CD4-positive, alpha-beta T cell treated with Interleukin-6 at 100 ng/mL for 8 hours (primary cell): ENCODE measurements at places on chromosomes 6 and 20.

DNA sequence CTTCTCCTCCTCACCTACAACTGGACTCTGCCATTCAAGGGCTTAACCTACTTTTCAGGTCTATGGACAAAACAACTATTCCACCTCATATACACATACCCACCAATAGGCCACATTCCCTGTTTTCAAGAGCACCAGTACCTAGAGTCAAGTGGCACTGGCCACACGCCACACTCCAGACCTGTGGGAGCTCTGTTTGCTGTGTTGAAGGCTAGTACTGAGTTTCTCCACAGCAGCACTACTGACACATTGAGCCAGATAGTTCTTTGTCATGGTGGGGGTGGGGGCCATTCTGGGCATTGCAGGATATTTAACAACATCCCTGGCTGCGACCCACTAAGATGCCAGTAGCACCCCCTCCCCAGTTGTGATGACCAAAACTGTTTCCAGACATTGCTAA lies 84.1 kb downstream of the RALGAPA2 start:
- no peak for DNase-seq

GRCh38 chr20:41017448-41018042 lies 11.1 kb upstream of the TOP1 start:
- no peak for DNase-seq

DNA sequence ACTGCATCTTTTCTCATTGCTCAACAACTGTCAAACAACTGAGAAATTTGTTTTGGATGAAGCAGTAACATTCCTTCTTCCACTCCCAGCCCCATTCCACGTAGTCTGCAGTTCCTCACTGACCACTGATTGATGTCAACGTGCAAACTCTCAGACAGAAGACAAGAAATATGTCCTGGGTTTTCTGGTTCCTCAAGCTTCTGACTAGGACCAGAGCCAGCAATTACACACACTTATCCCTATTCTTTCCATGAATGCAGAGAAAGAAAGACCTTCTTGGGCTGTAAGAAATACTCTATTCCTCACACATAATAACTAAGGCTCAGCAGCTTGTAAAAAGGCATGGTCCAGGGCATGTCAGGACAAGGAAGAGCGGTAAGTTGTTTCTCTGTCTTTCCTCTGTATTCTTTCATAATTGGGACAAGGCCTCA lies 790.1 kb upstream of the SLC35B3 start:
- no peak for DNase-seq

DNA sequence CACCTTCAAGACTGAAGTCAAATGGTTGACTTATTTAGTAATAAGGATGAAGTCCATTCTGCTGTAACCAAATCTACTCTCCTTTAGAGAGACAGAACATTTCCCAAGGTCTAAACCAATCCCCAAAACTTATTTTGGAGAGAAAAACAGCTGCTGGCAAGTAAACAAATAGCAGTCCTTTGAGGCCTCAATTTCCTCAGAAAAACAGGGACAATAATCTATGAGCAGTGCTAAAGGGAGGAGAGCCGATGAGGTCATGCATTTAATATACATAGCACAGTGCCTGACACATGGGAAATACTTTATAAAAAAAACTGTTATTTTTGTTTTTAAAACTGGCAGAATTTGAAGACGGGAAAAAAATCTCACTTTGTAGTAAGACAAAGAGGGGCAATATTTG lies 526.0 kb downstream of the EPM2A start:
- no peak for DNase-seq

DNA sequence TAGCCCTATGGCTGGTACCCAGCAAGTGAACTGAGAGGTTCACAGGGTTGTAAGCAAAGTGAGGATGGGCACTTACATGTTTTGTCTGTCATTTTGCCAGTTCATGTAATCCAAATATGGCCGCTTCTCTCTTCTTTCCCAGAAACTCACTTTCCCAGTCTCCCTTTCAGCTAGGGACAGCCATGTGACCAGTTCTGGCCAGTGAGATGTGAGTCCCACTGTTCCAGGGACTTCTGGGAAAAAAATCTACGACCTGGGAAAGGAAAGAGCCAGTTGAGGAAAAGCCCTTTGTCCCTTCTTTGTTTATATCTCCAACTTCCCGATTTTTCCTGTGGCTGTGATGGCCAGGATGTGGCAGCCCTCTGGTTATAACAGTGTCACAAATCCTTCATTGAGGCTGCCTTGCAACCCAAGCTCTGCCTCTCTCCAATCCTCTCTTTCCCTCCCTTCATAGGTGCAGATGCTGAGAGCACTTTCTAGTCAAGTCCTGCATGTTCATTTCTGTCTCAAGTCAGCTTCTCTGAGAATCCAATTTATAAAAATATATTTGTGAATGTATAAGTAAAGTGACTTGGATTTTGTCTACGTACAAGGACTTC lies 148.6 kb upstream of the ZFP64 start:
- DNase-seq = no peak

DNA sequence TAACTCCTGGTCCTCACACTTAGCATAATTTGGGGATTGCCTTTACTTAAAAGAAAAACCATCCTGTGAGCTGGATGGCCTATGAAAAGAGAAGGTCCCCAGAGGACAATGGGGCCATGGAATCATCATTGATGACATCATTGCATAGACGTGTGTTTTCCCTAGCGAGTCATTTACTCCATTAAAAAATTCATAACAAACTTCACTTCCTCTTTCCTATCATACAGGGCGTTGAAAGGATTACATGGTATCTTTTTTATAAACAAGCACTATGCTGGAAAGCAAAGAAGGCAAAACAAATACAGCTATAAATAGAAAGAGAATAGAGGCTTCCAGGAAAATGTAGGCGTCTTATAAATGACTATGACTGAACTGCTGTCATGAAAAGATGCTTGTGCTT lies 11.3 kb upstream of the COL12A1 start:
- DNase-seq = no peak

DNA sequence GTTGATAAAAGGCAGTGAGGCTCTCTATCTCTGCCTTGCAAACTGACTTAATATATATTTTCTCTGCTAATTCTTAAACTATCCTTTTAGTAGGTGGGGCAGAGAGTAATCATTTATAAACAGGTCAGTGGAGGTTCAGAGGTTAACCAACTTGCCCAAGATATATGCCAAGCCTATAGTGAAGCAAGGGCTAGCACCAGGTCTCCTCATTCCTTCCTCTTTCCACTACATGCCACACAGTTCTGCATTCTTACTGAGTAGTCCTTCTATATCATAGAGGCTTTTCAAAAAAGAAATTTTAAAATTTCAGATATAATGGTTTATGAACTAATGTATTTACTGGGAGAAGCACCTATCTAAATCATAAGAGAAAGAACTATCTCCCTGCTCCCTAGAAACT lies 8.5 kb downstream of the ARG1 start:
- no peak for DNase-seq

DNA sequence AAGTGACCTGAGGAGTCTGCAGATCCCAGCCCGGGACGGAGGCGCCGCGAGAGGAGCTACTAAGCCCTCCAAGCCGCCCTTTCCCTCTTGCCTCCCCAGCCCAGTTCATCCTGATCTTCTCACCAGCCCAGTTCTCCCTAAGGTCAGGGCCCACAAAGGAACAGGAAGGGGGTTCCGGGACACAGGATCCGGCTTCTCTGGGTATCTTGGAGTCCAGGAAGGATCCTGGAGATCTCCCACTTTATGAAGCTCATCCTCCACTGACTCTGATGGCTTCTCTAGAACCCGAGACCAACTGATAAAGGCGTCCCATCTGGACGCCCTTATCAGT lies 36.9 kb upstream of the HLA-C start:
- no peak for DNase-seq

- DNase-seq = no peak
Measured at GRCh38 chr6:71245265-71246049, 43.2 kb upstream of the OGFRL1 start.

- DNase-seq = no peak
Measured at GRCh38 chr20:63530788-63531160, 6.4 kb downstream of the PTK6 start.

DNA sequence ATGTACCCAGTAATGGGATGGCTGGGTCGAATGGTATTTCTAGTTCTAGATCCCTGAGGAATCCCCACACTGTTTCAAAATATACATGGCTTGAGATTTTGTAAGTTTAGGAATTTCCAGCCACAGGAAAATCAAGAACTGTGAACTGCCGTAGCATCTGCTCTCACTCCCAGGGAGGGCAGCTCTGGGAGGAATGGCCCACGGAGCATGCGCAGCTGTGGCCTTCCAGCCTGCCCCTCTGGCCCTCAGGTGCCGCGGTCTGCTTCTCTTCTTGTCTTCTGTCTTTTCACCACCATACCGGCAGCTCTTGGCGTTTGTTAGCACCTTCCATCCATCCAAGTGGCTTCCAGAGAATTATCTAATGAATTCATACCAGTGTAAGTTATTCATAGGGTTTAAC lies 19.9 kb upstream of the EXOC2 start:
- no peak for DNase-seq

GRCh38 chr6:31680226-31681134 lies at the start of gene LY6G5C:
Gene LY6G5C (minus strand): TSS chr6:31681067. CDS start chr6:31680373, 694 bp downstream.
- peak; percentile 75 for DNase-seq

- DNase-seq = no peak
Measured at GRCh38 chr6:159788276-159788675, 1.1 kb downstream of the TCP1 start.

GRCh38 chr20:35271073-35271882 lies 6.6 kb downstream of the MMP24OS start:
- DNase-seq = no peak

DNA sequence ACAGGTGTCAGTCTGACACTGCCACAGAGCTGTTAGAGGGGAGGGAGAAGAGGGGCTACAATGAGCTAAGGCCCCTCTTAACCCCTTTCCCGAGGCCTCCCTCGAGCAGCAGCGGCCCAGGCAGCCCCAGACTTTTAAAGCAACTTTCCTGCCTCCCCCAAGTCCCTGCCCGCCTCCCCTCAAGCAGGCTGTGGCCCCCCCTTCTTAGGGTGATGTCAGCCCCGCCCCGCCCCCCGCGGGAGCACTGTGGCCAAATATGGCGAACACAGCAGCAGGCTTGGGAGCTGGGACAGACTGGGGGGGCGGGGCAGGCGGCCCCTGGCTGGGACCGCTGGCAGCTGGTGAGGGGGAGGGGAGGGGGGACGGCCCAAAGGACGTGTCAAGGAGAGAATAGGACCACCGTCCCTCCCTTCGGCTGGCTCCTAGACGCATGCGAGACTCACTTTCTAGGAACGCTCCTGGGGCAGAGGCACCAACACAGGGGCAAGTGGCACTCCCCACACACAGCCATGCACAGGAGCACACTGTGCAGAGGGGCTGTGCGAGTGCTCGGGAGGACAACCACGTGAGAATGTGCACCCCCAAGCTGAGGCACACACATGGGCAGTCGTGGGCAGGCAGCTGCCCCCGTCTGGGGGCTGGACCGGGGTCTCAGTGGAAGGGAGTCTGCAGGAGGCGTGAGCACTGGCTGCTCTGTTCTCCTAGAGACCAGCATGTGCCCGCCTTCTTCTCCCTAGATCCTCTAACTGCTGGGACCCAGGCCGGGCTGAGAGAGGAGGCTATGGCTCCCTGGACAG lies 6.7 kb downstream of the TEAD3 start:
- DNase-seq = no peak

DNA sequence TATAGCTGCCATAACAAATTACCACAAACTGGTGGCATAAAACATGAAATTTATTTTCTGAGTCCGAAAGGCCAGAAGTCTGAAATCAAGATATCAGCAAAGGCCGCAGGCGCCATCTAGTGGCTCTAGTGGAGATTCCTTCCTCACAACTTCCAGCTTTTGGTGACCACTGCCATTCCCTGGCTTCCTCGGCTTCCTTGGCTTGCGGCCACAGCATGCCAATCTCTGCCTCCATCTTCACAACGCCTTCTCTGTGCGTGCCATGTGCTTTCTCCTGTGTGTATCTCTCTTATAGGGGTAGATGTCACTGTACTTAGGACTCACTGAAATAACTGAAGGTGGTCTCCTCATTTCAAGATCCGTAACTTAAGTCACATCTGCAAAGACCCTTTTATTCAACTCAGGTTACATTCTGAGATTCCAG lies 5.4 kb upstream of the PLAGL1 start:
- DNase-seq = peak; percentile 44

DNA sequence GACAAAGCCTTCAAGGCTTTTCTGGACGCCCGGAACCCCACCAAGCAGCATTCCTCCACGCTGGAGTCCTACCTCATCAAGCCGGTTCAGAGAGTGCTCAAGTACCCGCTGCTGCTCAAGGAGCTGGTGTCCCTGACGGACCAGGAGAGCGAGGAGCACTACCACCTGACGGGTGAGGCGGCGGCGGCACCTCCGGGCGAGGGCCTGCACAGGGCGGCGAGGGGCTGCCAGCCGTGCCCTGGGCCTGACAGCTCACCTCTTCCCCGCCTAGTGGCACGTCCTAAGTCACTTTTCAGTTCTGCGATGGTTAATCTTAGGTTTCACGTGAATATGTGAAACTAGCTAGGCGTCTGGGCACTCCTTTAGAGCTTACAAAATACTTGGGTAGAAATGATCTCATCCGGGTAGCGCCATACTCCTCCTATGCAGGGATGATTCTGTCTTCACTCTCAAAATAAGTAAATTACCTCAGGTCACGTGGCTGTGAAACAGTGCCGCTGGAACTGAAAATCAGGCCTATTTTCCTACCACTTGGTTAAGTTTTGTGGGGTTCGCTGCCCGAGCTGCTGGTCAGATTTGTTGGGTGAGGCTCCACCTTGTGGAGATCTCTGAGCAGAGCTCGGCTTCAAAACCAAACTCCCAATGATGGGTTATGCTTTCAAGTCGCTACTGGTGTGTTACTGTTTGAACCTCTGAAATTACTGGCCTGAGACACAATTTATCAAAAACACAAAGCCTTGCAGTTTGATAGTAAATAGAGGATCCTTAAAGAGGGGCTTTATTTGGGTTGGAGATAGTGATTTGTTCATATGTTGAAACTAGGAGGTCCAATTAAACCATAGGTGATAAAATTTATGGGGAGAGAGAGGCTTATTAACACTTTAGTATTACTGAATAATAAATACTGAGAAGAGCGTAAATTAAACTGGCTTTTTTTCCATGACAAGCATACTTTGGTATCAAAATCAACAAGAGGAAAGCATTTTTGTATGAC lies 15.5 kb upstream of the CLDN20 start:
- peak; percentile 9 for DNase-seq

DNA sequence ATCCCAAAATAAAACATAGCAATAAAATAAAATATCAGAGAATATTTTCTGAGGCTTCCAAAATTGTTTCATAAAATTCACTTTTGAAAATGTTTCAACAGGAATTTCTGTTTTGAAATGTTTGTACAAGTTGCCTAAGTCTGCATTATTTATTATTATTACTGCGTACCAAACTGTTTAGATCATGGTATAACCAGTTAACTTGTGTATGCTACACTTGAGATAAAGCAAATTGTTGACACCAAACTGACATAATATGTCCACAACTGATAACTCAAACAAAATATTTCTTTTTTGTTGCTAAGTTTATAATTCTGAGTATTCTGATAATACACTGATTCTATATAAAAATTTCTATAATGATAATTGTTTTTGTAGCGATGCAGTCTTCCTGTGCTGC lies 531.8 kb upstream of the EYS start:
- DNase-seq = no peak

DNA sequence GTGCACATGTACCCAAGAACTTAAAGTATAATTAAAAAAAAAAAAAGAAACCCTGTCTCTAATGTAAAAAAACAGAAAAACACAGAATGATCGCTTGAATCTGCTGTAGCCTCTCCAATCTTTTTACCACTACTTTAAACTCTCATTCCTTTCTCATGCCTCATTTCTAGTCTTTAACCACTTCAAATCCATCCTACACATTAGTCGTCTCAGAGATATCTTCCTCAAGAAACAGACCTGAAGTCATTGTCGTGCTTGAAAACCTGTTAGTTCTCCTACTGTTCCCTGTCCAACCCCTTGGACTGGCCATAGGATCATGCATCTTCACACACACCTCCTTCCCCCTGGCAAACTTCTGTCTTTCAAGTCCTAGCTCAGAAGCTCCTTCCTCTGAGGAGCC lies 112.1 kb upstream of the BCLAF1 start:
- no peak for DNase-seq
